Stimulated activated CD8-positive, alpha-beta memory T cell treated with anti-CD3 and anti-CD28 coated beads, Interleukin-7, amount 100 ng/mL, for 4 hours (primary cell): ENCODE measurements at places on chromosomes 4 and X.

DNA sequence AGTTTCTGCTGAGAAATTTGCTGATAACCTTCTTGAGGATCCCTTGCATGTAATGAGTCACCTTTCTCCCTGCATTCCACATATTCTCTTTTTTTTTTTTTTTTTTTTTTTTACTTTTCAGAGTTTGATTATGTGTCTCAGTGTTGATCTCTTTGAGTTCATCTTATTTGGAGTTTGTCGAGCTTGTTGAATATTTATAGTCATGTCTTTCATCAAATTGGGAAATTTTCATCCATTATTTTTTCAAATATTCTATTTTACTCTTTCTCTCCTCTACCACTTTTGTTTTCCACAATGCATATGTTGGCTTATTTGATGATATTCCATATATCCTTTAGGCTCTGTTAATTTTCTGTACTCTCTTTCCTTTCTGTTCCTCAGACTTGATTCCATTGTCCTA lies 136.1 kb downstream of the MAD2L1 start:
- DNase-seq, result no peak

GRCh38 chr4:56575820-56576429 lies 70.3 kb downstream of the ARL9 start:
- DNase-seq, result no peak

GRCh38 chrX:39227371-39227770 lies 426.1 kb downstream of the MID1IP1 start:
- DNase-seq, result no peak

GRCh38 chr4:7335344-7336066 lies 99.2 kb downstream of the PSAPL1 start:
- DNase-seq, result no peak

GRCh38 chr4:78552389-78553042 lies 946 bp downstream of the ANXA3 start:
- DNase-seq, result no peak

DNA sequence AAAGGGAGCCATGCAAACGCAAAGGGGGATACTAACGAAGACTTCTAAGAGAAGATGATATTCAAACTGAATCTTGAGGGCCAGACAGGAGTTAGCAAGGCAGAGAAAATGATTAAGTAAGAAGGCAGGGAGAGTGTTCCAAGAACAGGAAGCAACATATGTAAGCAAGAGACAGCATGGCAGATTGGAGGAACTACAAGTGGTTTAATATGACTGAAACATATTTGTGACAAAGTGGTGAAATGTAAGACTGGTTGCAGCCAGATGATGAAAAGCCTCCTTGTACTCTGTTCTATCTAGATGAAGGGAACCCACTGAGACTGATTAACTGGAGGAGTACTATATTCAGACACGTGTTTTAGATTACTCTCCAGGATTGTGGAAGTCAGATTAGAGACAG lies 116.6 kb upstream of the DIAPH2 start:
- DNase-seq, result no peak

DNA sequence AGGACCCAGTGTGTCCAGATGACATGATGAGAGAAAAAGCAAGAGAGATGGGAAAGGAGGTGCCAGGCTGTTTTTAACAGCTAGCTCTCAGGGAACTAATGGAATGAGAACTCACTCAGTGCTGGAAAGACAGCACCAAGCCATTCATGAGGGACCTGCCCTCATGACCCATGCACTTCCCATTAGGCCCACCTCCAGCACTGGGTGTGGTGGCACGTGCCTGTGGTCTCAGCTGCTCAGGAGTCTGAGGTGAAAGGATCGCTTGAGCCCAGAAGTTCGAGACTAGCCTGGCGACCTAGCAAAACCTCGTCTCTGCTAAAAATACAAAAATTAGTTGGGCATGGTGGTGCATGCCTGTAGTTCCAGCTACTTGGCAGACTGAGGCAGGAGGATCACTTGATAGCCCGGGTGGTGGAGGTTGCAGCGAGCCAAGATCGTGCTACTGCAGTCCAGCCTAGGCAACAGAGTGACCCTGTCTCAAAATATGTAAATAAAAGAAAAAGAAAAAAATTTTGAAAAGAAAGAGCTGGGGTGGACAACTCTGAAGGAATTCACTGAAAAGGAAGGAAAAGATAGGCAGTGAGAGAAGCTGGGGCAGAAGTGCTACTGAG lies 50.9 kb downstream of the FAM193A start:
- no peak for DNase-seq

GRCh38 chrX:69615779-69616456 lies at the start of gene EDA:
Gene EDA (plus strand): TSS chrX:69616113.
- peak; percentile 39 for DNase-seq

DNA sequence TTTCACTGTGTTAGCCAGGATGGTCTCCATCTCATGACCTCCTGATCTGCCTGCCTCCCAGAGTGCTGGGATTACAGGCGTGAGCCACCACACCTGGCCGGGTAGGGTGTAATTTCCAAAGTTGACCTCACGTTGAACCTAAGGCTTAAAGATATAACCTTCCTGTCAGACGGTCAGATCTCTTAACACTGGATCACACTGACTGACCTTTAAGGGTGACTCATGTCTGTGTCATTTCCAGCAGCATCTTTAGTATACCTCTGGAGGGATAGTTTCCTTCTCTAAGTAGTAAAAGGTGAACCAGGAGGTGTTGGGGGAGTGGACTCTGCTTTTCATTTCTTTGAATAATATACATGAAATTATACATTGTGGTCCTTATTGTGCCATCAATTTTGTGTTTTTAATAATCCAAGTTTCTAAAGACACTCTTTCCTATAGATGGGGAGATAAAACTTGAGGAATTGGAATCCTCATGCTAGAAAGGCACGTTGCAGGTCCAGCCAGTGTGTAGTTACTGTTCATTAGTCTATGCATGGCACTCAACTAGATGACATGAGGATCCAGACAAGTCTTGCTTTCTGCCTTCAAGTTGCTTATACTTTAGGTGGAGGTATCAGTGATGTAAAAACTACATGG lies 45.7 kb downstream of the ARHGAP10 start:
- DNase-seq, result no peak

DNA sequence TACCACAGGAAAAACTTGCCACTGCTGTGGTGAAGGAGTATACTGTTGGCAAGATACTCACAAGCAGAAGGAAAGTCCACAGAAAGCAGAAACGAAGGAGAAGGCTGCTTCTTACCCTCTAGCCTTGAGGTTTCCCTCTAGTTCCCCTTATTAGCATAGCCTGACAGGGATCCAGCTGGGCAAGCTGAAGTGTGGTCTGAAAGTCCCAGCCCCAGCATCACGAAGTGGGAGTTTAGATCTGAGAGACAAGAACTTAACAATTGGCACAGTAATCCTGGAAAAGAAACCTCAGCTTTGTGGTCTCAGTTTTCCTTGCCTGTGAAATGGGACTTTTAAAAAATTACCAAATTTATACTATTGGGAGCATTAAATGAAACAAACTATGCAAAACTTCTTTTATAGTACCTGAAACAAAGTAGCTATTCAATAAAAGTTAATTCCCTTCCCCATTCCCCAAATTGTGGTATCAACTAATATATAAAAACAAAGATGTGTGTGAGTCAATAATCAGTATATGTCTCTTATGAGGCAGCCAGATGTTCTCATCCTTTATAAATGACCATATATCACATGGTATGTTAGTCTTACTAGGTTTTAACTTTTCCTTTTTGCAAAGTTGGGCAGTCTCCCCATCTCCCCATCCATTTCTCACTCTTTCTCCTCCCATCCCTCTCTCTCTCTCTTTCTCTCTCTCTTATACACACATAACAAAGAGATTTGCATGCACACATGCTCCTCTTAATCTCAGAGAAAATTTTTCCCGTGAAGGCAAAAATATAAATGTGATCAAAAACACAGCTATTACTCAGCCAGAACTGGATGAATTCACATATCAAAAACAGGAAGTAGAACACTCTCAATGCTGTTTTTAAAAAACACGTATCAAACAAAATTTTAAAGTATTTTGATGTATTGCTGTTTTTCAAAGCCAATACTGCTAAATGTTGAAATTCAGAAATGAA lies 57.8 kb downstream of the SCFD2 start:
- no peak for DNase-seq

- no peak for DNase-seq
These were observed 810 bp downstream of the SPRY1 start for GRCh38 chr4:123397144-123398065.

DNA sequence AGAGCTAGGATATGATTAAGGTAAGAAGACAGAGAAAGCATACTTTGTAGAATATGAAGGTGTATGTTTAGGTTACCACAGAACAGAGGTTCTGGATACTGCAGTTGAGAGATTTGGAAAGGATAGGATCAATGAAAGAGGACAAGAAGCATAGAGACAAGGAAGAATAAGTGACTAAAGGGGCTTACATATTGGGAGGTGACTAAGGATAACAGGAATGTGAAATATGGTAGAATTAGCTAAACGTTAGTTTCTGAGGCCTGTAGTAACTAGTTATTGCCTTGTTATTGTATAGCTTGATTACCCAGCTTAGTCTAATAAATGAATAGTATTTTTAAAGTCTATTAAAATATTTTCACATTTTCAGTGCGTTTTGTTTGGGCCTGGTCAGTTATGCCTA lies 38.2 kb downstream of the CENPI start:
- no peak for DNase-seq
